ENCODE measurements at places on chromosomes 11 and 22.

DNA sequence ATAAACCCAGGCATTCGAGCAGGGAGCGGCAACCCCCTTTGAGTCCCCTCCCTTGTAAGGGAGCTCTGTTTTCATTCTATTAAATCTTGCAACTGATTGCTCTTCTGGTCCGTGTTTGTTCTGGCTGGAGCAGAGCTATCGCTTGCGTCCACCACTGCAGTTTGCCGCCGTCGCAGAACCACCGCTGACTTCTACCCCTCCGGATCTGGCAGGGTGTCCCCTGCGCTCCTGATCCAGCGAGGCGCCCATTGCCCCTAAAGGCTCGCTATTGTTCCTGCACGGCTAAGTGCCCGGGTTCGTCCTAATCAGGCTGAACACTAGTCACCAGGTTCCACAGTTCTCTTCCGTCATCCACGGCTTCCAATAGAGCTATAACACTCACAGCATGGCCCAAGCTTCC is 10.4 kb upstream of the MS4A7 start:
- DNase-seq, result no peak

DNA sequence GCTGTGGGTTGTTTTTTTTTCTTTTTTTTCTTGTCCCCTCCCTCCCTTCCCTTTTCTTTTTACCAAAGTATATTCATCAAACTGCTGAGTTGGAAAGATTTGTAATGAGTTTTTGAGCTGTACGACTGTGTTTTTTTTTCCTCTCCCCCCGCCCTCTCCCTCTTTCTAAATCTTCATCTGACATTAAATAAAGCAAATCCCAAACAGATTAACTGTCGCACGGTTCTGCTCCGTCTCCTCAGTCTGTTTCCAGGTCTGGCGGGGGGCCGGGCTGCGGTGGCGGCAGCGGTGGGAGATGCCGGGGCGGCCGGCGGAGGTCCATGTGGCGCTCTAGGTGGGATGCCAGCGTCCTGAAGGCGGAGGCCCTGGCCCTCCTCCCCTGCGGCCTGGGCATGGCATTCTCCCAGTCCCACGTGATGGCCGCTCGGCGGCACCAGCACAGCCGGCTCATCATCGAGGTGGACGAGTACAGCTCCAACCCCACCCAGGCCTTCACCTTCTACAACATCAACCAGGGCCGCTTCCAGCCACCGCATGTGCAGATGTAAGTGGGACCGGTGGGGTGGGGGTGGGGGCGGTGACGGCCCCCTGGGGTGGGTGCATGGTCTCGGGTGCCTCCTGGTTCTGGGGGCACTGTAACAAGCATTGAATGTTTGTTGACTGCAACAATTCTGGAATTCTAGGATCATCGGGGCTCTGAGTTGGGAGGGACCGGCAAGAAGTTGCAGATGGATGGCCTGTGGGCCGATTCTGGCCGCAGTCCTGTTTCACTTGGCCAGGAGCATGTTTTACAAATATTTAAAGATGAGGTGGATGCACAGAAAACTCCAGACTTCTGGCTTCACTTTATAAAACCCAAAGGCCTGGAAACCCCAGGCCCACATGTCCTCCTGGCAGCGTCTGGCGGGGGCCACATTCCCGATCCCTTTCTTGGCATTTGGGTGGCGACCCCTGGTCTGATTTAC is 13.1 kb downstream of the MPPED1 start:
- DNase-seq, result no peak

DNA sequence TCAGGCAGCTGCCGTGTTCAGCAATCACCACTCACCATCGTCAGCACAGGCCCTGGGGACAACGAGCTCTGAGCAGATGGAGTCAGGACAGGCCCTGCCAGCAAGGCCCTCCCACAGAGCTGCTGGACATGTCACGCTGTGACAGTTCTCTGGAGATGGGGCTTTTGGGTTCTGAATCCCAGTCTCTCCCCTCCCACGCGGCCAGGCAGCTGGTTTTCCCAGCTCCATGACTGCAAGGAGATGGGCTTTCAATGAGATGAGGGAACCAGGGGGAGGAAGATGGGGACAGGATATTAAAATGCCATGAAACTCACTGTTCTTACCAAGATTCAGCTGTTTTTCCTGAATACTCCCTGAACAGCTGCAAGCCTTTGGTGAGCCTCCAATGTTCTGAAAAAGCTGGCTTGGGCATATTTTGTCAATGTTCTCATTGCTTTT is 305.9 kb downstream of the BRD1 start:
- DNase-seq, result no peak

- DNase-seq, result no peak
These were observed 2.4 kb upstream of the ATP5MG start for GRCh38 chr11:118398791-118399559.

DNA sequence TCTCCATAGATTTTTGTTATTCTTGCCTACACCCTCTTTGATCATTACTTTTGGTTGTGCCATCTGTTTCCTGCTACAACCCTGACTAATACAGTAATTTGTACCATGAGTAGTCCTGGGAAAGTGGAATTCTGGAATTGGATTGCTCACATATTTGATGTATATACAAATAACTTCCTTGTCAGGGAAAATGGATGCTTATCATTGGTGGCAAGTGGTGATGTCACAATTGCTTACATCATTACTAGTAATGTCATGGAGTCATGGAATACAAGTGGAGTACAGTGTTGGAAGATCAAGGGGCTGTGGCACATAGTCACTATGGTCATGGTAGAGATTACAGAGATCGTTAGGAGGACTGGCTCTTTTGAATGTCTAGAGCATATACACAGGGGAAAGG is 24.4 kb downstream of the AASDHPPT start:
- no peak for DNase-seq

DNA sequence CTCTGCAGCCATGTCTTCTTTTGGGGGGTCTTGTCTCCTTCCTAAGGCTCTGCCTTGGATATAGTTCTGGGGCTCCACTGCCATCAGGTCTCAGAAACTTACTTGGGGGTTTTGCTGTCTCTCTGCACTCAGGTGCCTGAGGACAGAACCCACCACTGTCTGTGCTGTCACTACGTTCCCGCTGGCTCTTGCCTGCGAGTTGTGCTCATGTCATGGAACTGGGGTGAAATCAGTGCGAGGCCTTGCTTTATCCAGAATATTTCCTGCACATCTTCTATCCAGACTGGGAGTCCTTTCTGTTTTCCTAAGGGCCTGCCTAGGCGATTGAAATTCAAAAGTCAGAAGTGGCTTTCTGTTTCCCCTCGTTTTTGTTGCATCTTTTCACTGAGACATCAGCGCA is 6.6 kb upstream of the USP2 start:
- no peak for DNase-seq

- DNase-seq, result no peak
These were observed 2.5 kb downstream of the LARGE2 start for GRCh38 chr11:45924927-45925326.

GRCh38 chr11:59423835-59424234 is 2.4 kb downstream of the OR5A2 start:
- no peak for DNase-seq

DNA sequence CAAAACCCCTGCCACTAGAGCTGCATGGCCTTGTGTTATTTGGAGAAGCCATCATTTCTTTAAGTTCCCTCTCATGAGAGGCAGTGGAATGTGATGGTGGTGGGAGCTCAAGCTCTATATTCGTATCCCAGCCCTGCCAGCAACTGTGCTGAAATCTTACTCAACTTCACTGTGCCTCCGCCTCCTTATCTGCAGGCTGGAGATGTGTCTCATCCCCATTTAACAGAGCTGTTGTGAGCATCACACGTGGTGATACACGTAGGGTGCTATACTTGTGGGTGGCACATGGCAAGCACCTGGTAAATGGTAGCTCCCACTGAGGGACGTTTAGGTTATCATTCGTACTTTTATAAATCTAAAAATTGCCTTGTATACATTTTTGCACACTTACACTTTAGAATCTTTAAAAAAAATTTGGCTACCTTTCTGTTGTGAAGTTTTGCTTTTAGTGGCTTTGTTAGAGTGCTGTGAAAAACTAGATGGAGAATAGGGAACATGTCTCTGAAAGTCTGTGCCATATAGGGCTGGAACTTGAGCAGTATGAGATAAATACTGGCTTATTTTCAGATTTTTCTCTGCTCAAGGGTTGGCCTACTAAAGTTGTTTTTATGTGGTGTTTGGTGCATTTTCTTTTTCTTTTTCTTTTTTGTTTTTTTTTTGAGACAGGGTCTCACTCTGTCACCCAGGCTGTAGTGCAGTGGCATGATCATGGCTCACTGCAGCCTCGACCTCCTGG is 23.2 kb downstream of the TNRC6B start:
- no peak for DNase-seq

GRCh38 chr11:17351510-17352176 is at the start of gene NCR3LG1:
NCR3LG1 (plus strand) TSS chr11:17351800; CDS start chr11:17351970, 170 bp downstream.
- DNase-seq, result no peak

DNA sequence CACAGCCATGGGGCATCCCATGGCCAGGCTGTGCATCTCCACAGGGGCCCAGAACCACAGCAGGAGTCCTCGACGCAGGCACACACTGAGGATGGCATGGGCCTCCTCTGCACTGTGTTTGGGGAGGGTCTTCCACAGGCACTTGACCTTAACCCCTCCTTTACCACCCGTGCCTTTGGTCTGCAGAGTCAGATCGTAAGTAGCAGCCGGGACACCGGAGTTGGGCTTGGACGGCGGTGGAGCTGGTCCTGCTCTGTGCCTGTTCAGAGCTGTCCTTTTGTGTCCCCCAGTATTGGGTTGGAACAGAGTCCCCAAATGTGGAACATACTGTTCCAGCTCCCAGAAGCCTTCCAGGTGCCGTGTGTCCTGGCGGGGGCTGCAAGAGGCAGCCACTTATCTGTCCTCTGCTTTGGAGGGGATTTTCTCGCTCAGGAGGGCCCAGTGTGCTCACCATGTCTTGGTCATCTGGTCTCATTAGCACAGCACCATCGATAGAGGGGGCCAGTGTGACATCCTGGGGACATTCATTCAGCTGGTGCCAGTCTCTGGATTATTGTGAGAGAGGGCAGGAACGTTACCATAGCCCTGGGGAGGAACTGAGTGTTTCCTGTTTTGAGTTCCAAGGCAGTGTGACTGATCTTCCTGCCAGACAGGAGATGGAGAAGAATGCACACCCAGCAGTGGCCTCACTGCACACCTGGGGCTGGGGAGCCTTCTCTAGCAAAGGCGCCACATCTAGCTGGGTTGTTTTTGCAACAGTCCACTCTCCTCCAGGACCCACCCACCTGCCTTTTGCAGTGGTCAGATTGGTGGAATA is 12.4 kb downstream of the CRELD2 start:
- no peak for DNase-seq

- DNase-seq, result no peak
These were observed 39.1 kb upstream of the SHISAL1 start for GRCh38 chr22:44351685-44352377.

- no peak for DNase-seq
These were observed 241.2 kb upstream of the NARS2 start for GRCh38 chr11:78815831-78816230.

DNA sequence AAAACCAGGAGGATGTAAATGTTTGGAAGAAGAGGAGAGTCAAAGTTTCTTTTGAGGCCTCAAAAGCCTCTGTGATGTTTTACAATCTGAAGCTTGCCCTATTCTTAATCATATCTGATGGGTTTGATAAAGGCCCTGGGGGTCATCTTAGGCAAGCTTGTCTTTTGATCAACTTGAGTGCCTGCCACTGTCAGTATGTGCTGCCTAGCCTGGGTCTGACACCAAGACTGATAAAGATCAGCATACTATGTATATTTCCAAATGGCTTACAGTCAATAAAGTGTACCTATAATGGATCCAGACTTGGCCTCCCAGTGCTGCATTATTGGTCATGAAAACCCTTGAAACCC is 12.7 kb downstream of the EHF start:
- no peak for DNase-seq

DNA sequence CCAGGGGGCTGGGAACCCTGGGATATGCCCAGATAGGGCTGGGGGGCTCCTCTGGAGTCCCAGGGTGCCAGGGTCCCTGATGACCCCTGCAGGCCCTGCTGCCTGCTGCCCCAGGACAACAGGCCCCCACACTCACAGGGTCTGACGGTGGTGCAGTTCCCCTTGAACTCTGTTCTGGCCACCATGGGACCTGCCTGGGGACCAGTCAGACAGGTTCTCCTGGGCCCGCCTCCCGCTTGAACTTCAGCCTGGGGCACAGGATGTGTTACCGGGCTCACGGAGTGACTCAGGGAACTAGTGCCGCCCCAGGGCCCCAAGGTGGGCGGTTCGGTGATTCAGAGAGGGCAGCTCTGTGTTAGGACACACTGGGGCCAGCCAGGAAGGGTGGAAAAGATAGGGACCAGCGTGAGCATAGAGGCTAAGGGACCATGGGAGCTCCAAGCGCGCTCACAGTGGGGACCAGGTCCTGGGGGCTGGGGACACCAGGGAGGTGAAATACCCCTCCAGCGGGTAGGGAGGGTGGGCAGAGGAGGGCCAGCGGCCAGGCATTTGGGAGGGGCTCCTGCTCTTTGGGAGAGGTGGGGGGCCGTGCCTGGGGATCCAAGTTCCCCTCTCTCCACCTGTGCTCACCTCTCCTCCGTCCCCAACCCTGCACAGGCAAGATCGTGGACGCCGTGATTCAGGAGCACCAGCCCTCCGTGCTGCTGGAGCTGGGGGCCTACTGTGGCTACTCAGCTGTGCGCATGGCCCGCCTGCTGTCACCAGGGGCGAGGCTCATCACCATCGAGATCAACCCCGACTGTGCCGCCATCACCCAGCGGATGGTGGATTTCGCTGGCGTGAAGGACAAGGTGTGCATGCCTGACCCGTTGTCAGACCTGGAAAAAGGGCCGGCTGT is 21.5 kb upstream of the TXNRD2 start:
- no peak for DNase-seq

GRCh38 chr11:118618115-118618990 is 10.9 kb downstream of the PHLDB1 start:
- no peak for DNase-seq

DNA sequence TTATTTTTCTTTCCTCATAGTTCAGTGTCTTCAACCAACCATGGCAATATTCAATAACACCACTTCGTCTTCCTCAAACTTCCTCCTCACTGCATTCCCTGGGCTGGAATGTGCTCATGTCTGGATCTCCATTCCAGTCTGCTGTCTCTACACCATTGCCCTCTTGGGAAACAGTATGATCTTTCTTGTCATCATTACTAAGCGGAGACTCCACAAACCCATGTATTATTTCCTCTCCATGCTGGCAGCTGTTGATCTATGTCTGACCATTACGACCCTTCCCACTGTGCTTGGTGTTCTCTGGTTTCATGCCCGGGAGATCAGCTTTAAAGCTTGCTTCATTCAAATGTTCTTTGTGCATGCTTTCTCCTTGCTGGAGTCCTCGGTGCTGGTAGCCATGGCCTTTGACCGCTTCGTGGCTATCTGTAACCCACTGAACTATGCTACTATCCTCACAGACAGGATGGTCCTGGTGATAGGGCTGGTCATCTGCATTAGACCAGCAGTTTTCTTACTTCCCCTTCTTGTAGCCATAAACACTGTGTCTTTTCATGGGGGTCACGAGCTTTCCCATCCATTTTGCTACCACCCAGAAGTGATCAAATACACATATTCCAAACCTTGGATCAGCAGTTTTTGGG is at the start of gene OR51T1:
Gene OR51T1, plus strand, starts transcription at position 41 of the 641 bp plus-strand sequence. Its CDS starts 0 bp downstream, at position 41.
- no peak for DNase-seq

DNA sequence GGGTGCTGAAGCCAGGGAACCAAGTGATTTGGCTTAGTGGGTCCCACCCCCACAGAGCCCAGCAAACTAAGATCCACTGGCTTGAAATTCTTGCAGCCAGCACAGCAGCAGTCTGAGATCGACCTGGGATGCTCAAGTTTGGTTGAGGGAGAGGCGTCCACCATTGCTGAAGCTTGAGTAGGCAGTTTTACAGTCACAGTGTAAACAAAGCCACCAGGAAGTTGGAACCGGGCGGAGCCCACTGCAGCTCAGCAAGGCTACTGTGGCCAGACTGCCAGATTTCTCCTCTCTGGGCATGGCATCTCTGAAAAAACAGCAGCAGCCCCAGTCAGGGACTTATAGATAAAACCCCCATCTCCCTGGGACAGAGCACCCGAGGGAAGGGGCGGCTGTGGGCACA is 424.1 kb upstream of the TENM4 start:
- no peak for DNase-seq

GRCh38 chr11:15112131-15112541 is 2.6 kb upstream of the INSC start:
- DNase-seq, result no peak

Measured in iPS DF 19.7 (cell line).